ENCODE measurements at places on chromosomes 7 and 10. TPM values are rescaled to one million over a fixed set of nuclear protein-coding genes. Genes with fewer than 3 reads are reported as not detected.

Gene MNX1
- not detected for total RNA-seq

Gene TCAF2
- total RNA-seq, result 3.3 TPM

Gene GBX1
- total RNA-seq, result not detected

Gene NME8
- not detected for total RNA-seq

Gene ADAM22
- total RNA-seq, result 0.18 TPM

Gene C10orf143
- 0.56 TPM for total RNA-seq

Gene CPXM2
- not detected for total RNA-seq

Gene SUN3
- not detected for total RNA-seq

Gene ANKRD1
- 10.8 TPM for total RNA-seq

Gene FZD8
- total RNA-seq, result 3.6 TPM

Gene NRP1
- total RNA-seq, result 191 TPM

Gene AP1S1
- 295 TPM for total RNA-seq

Gene PPP1R3C
- 61.7 TPM for total RNA-seq

Gene LRIT1
- not detected for total RNA-seq

Gene CTAGE8
- not detected for total RNA-seq

Gene ZNF33A
- total RNA-seq, result 14.3 TPM

Gene ODAD2
- 1.1 TPM for total RNA-seq

Gene WDR86
- total RNA-seq, result not detected

Gene PRR15
- total RNA-seq, result not detected

Gene GNGT1
- total RNA-seq, result not detected

Gene TDRD1
- not detected for total RNA-seq

Gene PDK4
- total RNA-seq, result under 0.01 TPM

Gene SFTPA1
- not detected for total RNA-seq

Gene NEUROG3
- total RNA-seq, result not detected

Gene FRMPD2
- total RNA-seq, result not detected

Gene ARHGEF35
- not detected for total RNA-seq

Gene CARD11
- 0.18 TPM for total RNA-seq

Gene COL17A1
- 0.83 TPM for total RNA-seq

Gene MYOZ1
- 0.18 TPM for total RNA-seq

Gene TRIM50
- total RNA-seq, result not detected

Gene MXI1
- 7.5 TPM for total RNA-seq

Gene EPHB6
- under 0.01 TPM for total RNA-seq

Gene GTF2I
- 46.4 TPM for total RNA-seq

Gene CYP2C18
- not detected for total RNA-seq

Gene PNLIPRP2
- total RNA-seq, result not detected

Gene SFR1
- 1.6 TPM for total RNA-seq

Gene SPDYE8
- not detected for total RNA-seq

Gene CBX3
- total RNA-seq, result 85.0 TPM

Gene INHBA
- total RNA-seq, result 133 TPM

Gene TMEM236
- not detected for total RNA-seq

Gene EIF4EBP2
- total RNA-seq, result 20.8 TPM

Gene LBX1
- total RNA-seq, result not detected

Gene SCART1
- total RNA-seq, result 0.28 TPM

Gene GDF10
- not detected for total RNA-seq

All from IMR-90 (cell line).